ENCODE measurements at places on chromosomes 5 and 9. TPM values are rescaled to one million over a fixed set of nuclear protein-coding genes. Genes with fewer than 3 reads are reported as not detected.

Gene SPEF2
- polyA plus RNA-seq: 0.47 TPM

Gene DMRT1
- polyA plus RNA-seq: 0.06 TPM

Gene NOP16
- polyA plus RNA-seq: 49.7 TPM

Gene C6
- polyA plus RNA-seq: not detected

Gene PPP2R2B
- polyA plus RNA-seq: 20.0 TPM

DNA sequence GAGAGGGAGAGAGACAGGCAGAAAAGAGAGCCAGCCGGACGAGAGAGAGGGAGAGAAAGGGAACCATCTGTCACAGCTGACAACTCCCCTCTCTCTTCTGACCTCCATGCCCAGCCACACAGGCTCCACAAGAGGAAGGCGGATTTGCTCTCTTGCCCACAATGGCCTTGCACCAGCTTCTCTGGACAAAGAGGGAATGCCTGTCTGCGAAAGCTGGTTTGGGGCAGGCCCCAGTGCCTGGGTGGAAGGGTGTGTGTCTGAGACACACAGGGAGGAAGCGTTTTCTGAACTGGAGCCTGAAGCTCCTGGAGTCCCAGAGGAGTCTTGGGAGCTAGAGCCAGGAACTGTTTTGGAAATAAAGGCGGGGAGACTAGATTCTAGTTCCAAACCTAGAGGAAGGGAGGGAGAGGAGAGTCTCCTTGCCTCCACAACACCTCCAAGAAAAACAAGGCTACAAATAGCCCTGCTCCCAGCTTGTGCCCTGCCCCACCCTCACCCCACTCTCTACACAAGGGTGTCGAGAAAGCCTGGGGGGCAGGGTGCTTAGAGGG lies 12.5 kb downstream of the C1QTNF2 start:
- DNase-seq: no peak
- no peaks in the 10 kb centered on the region for H3K27me3 ChIP-seq
- H3K4me1 ChIP-seq: peaks cover 2% of the 10 kb centered on the region
- no peaks in the 10 kb centered on the region for H3K36me3 ChIP-seq
- H3K4me3 ChIP-seq: no peak overlapping the region

GRCh38 chr5:79686799-79687198 lies 2.8 kb upstream of the CMYA5 start:
- H3K27ac ChIP-seq: no peak overlapping the region
- H3K4me1 ChIP-seq: no peaks in the 10 kb centered on the region
- no peak overlapping the region for H3K4me3 ChIP-seq
- no peak for DNase-seq
- no peaks in the 10 kb centered on the region for H3K27me3 ChIP-seq

DNA sequence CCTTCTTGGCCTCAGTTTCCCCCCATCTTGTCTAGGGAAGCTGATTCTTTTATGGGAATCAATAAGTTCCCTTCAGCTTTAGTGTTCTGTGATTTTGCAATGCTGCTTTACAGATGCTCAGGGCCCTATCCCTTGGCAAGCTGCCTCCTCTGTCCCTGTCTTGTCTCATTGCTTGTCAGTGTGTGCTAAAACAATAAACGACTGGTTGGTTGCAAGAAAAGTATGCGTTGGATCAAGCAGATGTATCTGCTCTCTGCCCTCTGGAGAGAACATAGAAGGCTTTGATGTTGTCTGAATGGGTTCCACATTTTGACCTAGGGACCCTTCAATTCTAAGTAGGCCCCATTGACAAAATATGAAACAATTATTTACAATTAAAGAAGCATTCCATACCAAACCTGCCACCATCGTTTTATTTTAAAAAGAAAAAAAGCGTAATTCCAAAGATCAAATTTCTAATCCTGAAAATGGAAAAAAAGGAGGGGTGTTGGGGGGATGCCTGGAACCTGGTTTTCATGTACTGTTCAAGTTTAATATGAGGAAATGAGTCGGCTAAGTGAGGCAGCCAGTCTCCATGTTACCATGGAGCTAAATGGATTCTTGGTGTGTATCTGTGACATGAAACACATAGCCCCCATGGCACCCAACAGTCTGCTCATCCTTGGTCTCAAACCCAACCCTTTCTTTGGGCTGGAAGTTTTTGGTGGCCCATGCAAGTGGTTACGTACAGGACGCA lies 31.2 kb upstream of the TARS1 start:
- no peak overlapping the region for H3K4me3 ChIP-seq
- H3K27me3 ChIP-seq: no peaks in the 10 kb centered on the region

DNA sequence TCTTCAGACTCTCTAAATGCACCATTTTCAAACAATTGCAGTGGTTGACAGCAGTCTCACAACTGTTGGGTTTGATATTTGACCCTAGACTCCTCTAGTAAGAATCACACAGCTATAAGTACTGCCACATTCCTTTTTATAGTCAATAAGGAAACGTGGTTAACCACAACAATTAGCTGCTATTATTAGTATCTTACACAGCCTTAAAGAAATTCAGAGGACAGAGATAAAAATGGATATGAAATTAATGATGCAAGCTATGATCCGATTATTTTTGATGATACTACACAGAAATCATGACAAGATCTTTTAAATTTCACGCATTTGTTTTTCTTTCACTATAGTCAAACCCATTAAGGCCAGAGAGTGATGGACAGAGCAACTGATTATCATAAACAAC lies 288.6 kb upstream of the C9orf72 start:
- H3K4me3 ChIP-seq: no peak overlapping the region
- no peaks in the 10 kb centered on the region for H3K4me1 ChIP-seq
- H3K27ac ChIP-seq: no peak overlapping the region
- no peak for DNase-seq

GRCh38 chr9:7791394-7791793 lies 8.2 kb downstream of the DMAC1 start:
- no peaks in the 10 kb centered on the region for H3K27me3 ChIP-seq
- DNase-seq: no peak
- H3K27ac ChIP-seq: no peak overlapping the region
- no peaks in the 10 kb centered on the region for H3K4me1 ChIP-seq
- H3K4me3 ChIP-seq: no peak overlapping the region
- H3K36me3 ChIP-seq: peaks cover 7% of the 10 kb centered on the region

- peaks cover 4% of the 10 kb centered on the region for H3K4me1 ChIP-seq
- H3K27me3 ChIP-seq: no peaks in the 10 kb centered on the region
- no peaks in the 10 kb centered on the region for H3K36me3 ChIP-seq
- no peak for DNase-seq
These were observed 99.9 kb downstream of the ENC1 start for GRCh38 chr5:74540622-74541021.

GRCh38 chr9:7375013-7375511 lies 424.5 kb downstream of the DMAC1 start:
- no peak overlapping the region for H3K27ac ChIP-seq
- no peak overlapping the region for H3K4me3 ChIP-seq

GRCh38 chr5:116455061-116455460 lies 119.6 kb downstream of the SEMA6A start:
- H3K27ac ChIP-seq: no peak overlapping the region
- H3K36me3 ChIP-seq: peaks cover 82% of the 10 kb centered on the region
- no peaks in the 10 kb centered on the region for H3K27me3 ChIP-seq
- DNase-seq: no peak

- DNase-seq: no peak
- peaks cover 10% of the 10 kb centered on the region for H3K4me1 ChIP-seq
- no peaks in the 10 kb centered on the region for H3K27me3 ChIP-seq
- no peak overlapping the region for H3K27ac ChIP-seq
- no peaks in the 10 kb centered on the region for H3K36me3 ChIP-seq
- no peak overlapping the region for H3K4me3 ChIP-seq
These were observed 54.0 kb downstream of the C9orf85 start for GRCh38 chr9:71965403-71965802.

- no peak overlapping the region for H3K27ac ChIP-seq
- H3K4me1 ChIP-seq: no peaks in the 10 kb centered on the region
- H3K4me3 ChIP-seq: no peak overlapping the region
These were observed 201.3 kb downstream of the FANCC start for GRCh38 chr9:95116002-95116807.

GRCh38 chr9:14029806-14030374 lies 284.1 kb downstream of the NFIB start:
- H3K4me3 ChIP-seq: no peak overlapping the region
- no peaks in the 10 kb centered on the region for H3K36me3 ChIP-seq
- no peaks in the 10 kb centered on the region for H3K4me1 ChIP-seq
- no peak overlapping the region for H3K27ac ChIP-seq
- H3K27me3 ChIP-seq: no peaks in the 10 kb centered on the region
- no peak for DNase-seq

DNA sequence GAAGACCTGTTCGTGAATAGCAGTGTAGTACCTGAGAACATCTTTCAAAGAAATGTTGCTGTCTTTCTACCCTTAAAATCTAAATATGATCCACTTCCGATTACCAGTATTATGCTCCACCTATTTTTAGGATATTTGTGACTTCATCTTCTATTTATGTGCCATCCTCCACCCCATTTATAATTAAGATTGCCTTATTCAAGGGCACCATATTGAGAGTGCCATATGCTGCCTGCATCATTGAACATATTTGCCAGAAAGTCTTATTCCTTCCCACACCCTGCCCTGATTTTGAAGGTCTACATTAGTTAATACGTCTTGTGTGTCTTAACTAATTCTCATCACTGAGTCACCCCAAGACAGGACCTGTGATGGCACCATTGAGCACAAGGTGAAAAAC lies 1076.7 kb downstream of the CDH12 start:
- H3K27ac ChIP-seq: no peak overlapping the region
- H3K27me3 ChIP-seq: no peaks in the 10 kb centered on the region
- no peak overlapping the region for H3K4me3 ChIP-seq
- H3K36me3 ChIP-seq: no peaks in the 10 kb centered on the region
- DNase-seq: no peak

DNA sequence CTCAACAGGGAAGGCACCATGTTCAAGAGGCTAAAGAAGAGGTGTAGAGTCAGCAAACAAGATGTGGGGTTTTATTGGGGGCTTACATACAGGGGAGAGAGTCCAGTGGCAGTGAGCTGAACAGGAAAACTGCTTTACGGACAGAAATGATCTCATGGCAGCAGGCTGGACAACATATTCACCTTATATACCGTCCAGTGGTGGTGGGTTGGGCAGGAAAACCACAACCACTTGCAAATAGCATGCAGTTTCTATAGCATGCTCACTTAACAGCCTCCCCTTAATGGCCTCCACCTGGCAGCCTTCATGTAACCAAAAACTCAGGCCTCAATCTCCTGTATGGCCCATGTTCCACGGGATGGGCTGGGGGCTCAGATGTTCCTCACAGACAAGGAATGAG lies 5.4 kb downstream of the TNFSF8 start:
- H3K4me1 ChIP-seq: no peaks in the 10 kb centered on the region
- no peaks in the 10 kb centered on the region for H3K36me3 ChIP-seq
- H3K4me3 ChIP-seq: no peak overlapping the region
- no peak for DNase-seq

GRCh38 chr9:20426019-20426418 lies 196.3 kb downstream of the MLLT3 start:
- no peak overlapping the region for H3K27ac ChIP-seq
- no peak overlapping the region for H3K4me3 ChIP-seq
- H3K36me3 ChIP-seq: no peaks in the 10 kb centered on the region
- H3K27me3 ChIP-seq: no peaks in the 10 kb centered on the region
- DNase-seq: no peak

All from H1 (cell line).